HAP-1 (cell line): ENCODE measurements at places on chromosomes 3 and 15.

- no peak for DNase-seq
Observed at GRCh38 chr3:39196671-39197356, 4.4 kb upstream of the XIRP1 start.

DNA sequence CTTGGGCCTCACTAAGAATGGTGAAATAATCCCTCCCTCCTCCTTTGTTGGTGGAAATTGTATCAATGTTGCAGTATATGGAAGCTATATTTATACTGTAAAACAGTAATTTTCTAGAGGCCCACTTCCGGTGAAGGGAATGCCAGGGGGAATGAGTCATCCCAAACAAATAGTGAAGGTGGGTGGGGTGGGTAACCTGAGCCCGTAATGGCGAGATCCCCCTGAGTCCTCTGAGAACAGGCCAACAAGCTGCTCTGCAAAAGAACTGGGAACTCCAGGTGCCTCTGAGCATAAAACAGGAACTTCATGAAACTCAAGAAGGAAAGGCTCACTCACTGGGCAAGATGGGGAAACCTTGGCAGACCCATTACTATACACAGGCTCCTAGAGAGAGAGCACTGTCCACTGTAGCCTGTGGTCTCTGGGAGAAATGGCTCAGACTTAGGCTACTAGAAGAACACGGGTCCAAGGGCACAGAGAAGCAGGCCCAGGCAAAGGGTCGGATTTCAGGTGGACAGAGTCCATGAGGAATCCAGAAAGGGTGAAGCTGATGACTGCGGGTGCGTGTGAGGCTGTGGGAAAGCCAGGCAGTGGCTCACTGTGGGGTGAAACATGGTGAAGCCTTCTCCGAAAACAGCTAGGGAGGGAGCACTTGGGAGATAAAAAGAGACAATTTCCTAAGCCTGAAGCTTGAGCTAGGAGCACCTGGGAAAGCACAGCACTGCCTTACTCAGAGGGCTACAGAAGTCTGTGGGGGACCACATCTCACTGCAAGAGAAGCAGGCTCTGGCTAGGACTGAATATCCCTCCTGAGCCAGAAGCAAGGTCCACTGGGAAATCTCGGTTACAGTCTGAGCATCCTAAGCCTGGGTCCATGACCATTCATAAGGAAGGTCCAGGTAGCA lies 19.8 kb downstream of the LARP6 start:
- no peak for DNase-seq

DNA sequence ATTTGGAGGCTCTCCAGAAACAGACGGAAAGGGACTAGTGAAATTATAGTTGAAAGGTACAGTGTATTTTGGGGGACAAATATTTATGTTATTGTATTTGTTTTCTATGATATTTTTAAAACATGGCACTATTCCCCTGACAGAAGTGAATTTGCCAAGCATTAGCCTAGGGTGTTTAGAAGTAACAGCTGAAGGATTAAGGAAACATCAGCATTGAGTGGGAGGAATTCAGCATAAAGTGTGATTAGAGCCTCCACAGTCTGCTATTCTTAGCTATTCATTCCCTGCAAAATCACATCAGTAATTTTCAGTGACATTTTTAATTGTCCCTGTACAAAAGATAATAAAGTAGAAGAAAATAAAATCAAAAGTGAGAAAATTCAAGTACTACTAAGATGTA lies 231.4 kb downstream of the ROBO2 start:
- no peak for DNase-seq

- peak; percentile 40 for DNase-seq
Observed at GRCh38 chr15:95025924-95026728, 794.8 kb downstream of the MCTP2 start.

- DNase-seq, result no peak
Observed at GRCh38 chr3:133162670-133163305, 124.6 kb downstream of the TMEM108 start.

GRCh38 chr3:37896827-37897226 lies 35.1 kb downstream of the CTDSPL start:
- no peak for DNase-seq

DNA sequence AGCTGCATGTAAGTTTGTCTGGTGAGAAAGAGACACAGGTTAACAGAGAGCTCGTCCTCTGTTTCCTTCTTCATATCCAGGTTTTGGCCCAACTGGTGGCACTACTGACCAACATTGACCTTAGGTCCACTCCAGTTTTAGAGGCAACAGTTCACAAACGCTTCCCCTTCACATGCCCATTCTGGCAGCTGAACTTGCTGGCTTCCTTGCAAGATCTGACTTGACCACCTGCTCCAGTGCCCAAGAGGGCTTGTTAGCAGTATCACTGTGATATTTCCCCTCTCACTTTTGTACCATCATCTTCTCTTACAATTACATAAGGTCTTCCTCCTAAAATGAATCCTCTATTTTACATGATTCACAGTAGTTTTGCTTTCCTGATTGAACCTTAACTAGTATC lies 71.3 kb downstream of the CNTN6 start:
- DNase-seq, result no peak

- DNase-seq, result no peak
Observed at GRCh38 chr3:101950985-101951733, 101.8 kb downstream of the NFKBIZ start.

GRCh38 chr3:78562328-78562727 lies 1205.5 kb downstream of the ROBO1 start:
- DNase-seq, result no peak

DNA sequence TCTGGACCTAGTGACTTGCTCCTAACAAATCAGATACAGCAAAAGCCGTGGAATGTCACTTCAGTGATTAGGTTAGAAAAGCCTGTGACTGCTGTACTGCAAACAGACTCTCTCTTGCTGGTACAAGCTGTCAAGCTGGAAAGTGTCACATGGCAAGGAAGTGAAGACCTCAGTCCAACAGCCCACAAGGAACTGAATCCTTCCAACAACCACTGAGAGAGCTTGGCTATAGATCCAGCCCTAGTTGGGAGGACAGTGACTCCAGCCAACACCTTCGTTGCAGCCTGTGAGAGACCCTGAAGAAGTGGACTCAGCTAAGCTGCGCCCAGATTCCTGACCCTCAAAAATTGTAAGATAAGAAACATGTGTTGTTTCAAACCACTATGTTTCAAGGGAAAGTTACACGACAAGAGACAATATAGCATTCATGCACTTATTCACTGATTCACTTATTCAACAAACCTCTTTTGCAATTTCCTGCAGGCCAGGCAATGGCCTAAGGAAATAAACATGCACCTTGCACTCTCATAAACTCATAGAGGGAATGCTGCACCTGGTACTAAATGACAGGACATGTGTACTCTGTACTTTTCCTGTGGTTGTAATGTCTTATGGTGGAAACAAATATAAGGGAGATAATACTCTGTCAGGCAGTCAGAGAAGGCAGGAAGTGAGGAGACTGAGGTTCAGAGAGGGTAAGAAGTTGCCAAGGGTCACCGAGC lies 142.9 kb downstream of the CADPS start:
- DNase-seq, result no peak

GRCh38 chr3:123552095-123552714 lies 32.6 kb downstream of the HACD2 start:
- no peak for DNase-seq

DNA sequence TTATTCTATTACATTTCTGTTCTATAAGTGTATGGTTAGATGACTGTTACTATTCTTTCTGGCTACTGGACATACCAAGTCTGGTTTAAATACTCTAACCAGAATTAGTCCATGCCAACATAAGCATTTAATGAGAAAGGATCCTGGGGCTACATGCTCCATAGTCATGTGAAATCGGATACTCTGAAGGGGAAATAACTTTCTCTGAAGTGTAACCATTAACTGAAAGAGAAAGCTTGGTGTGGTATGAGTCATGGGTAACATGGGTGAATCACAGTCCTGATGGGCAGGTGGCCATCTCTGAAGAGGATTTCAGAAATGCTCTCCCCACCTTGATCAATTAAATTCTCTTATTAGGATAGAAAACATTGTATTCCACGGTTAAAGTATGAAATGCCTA lies 69.4 kb downstream of the FHIT start:
- DNase-seq, result no peak

DNA sequence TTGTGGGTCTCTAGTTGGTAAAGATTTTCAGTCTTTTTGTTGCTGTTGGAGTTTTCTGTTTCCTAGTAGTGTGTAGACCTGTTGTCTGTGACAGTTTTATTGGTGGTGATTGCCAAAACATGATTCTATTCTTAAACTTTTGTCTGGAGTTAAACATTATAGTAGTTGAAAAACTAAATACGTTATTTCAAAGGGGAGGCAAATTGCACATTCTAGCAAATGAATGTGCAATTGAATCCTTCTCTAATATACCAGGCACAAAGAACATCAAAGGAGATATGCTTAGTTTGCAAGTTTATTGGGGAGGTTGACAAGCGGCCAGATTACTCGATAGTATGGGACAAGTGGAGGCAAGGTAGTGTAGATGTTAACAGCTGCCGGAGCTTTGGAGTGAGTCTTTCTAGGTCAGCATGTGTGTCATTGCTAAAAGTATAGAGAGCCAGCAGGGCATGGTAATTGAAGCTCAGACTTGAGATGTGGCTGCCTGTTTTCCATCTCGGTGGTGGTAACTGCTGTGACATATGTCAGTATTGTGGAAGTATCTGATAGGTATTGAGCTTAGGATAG lies 20.6 kb downstream of the CHD2 start:
- DNase-seq, result no peak

DNA sequence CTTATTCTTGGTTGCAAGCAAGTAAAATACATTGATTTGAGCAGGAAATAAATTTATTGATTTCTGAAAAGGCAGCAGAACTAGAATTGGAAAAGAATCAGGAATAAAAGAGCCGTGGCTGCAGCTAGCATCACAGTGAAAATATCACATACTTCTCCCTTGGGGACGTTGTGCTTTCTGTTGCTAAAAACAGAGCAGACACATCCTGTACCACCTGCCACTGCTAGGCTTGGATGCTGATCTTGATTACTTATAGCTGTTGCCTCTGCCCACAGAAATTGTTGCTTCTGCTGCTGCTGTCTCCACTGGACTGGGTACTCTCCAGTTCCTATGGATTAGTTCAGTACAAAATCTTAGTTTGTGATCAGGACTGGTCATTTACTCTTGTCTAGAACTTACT lies 283.8 kb downstream of the C3orf38 start:
- no peak for DNase-seq

- no peak for DNase-seq
Observed at GRCh38 chr3:46076606-46077005, 49.3 kb upstream of the XCR1 start.

DNA sequence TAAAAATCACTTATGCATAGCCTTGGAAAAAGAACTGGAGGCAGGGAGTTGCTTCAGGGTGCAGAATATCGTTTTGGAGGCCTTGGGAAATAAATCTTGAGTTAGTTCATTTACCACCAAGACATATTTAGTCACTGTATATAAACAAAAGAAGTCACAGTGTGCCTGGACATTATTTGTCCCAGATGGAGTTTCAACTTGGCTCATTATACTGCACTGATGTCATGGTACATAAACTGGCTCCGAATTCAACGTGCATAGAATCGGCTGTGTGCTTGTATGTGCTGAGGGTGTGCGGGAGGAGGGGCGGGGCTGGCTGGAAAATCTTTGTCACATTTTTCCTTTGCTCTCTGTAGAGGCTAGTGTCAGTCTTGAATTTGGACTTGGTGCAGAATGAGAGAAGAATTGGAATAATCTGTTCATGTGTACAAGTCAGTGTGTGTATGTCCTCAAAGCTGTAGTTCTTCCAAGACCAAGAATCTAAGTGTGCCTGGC lies 86.6 kb downstream of the FNDC3B start:
- DNase-seq, result no peak

- DNase-seq, result no peak
Observed at GRCh38 chr3:115864911-115865310, 241.6 kb downstream of the GAP43 start.

DNA sequence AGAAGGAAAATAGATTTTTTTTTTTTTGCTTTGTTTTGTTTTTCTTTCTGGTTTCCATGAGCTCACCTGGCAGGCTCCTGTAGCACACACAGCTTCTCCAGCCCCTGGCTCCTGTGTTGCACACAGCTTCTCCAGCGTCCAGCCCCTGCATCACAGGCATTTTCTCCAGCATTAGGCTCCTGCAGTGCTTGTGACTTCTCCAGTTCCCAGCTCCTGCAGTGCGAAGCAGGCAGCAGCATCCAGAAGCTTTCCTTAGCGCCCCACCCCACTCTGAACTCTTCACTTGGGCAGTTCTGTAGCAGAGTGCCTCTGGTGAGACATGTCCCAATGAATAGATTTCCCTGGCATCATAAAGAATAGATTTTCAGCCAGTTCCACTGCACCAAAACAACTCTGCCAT lies 5.5 kb upstream of the CCDC39 start:
- DNase-seq, result no peak

DNA sequence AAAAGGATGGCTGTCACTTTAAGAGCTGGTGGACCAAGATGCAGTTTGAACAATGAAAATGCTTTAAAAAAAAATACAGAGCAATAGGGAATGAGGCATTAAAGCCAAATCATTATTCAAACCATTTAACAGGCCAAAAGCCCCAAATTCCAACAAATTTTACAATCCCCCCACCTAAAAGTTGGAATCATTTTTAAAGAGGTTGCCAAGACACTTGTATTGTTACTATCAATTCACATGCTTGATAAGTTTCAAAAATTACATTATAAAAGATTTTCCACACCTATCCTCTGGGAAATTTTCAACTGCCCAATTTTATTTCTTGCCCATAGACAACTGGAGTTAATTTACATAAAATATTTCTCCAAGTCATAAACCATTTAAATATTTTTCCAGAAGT lies 192.3 kb upstream of the ARHGEF26 start:
- no peak for DNase-seq

DNA sequence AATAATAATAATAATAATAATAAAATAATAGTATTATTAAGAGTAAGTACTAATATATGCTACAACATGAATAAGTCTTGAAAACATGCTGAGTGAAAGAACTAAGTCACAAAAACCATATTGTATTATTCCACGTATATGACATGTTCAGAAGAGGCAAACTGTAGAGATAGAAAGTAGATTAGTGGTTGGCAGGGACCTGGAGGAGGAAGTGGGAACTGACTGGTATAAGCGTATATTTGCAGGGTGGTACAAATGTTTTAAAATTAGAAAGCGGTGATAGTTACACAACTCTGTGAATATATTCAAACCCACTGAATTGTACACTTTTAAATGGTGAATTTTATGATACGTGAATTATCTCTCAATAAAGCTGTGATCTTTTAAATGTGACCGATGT lies 32.8 kb downstream of the LRRK1 start:
- no peak for DNase-seq

DNA sequence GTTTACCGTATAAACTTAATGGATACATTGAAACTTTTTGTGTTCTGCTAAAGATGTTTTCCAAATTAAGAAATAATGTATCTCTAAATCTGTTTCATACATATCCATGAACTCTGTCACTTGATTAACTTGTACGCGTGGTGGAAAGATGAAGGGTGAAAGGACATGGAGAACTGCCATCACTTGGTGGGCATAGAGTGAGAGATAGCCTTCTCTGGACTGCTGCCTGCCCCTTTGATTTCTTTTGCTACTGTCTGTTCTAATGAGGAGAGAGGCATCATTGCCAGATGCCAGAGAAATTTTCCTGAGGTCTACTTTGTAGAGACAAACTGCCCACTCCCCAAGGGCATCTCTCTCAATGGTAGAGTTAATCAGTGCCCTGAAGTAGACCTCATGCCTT lies 120.5 kb downstream of the SLMAP start:
- no peak for DNase-seq

- DNase-seq, result no peak
Observed at GRCh38 chr3:37683321-37683720, 178.4 kb upstream of the CTDSPL start.

GRCh38 chr15:91289324-91289723 lies 189.3 kb downstream of the SV2B start:
- DNase-seq, result no peak
